ENCODE measurements at places on chromosomes 4 and X. TPM values are rescaled to one million over a fixed set of nuclear protein-coding genes. Genes with fewer than 3 reads are reported as not detected.

The KLHL4 gene
- total RNA-seq = 10.5 TPM

The SORCS2 gene
- 5.5 TPM for total RNA-seq

The MBNL3 gene
- 3.4 TPM for total RNA-seq

The SNCA gene
- 15.0 TPM for total RNA-seq

The RAB33B gene
- 7.5 TPM for total RNA-seq

The USP17L15 gene
- not detected for total RNA-seq
